ENCODE measurements at places on chromosomes 1 and 21.

GRCh38 chr1:227134686-227135314 lies 183.5 kb downstream of the CDC42BPA start:
- DNase-seq = no peak

- no peak for DNase-seq
These were observed 29.3 kb downstream of the NIBAN1 start for GRCh38 chr1:184945029-184945428.

GRCh38 chr1:98098473-98098872 lies 177.6 kb upstream of the DPYD start:
- DNase-seq = no peak

DNA sequence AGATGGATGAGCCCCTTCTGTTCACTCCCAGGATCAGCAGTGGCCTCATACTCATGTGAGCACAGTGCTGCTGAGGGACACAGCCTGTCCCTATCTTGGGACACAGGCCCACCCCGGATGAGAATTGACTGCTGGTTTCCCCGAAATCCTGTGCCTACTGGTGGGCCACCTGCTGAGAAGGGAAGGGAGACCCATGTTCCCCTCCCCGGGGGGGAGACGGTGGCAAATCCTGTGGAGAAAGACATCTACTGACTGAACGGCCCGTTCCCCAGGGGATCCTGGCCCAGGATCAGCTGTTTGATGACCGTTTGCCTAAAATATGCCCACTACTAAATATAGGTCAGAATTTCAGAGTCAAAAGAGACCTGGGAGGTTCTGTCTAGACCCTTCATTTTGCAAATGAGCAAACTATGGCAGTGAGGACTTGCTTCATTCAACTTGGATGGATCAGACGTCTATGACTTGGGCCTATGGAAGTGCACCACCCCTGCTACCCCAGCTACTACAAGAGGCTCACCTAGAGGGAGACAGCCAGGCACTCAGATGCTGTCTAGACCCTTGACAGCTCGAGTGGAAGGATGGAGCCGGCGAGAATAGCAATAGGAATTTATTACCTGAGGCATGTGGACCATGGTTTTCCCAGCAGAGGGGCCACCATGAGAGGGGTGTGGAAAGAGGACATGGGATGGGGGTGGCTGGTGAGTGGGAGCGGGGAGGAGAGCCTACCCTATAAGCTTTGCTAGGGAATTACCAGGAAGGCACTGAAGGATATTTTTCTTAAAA lies 15.6 kb upstream of the THEMIS2 start:
- no peak for DNase-seq

GRCh38 chr1:236465959-236466303 lies 57.9 kb upstream of the LGALS8 start:
- no peak for DNase-seq

GRCh38 chr21:29074007-29074376 lies 544 bp upstream of the CCT8 start:
- no peak for DNase-seq

GRCh38 chr1:52032785-52033131 lies 852 bp downstream of the KTI12 start:
- peak; percentile 26 for DNase-seq

DNA sequence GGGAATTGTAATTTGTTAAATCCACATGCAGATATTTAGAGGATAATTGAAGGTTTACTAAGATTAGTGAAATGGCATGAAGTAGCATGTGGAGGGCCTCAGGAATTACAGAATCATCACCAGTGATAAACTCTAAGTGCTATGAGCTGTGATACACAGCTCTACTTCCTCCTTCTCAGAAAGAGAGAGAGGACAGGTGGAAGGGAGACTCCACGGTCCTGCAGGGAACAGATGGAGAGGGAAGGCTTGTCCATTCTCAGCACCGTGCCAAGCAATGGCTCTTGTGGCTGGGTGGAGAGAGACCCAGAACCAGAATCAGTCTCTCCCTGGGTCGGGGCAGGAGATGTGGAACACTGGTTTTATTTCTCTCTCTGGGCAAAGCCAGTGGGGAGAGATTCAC lies 27.8 kb upstream of the LYPD8 start:
- no peak for DNase-seq

All from urothelium cell line (cell line).